Endothelial cell of umbilical vein (primary cell): ENCODE measurements at places on chromosomes 6 and 20. TPM values are rescaled to one million over a fixed set of nuclear protein-coding genes. Genes with fewer than 3 reads are reported as not detected.
A peak's percentile ranks its signal among the peaks of the same experiment; 100 is the strongest.

GRCh38 chr6:125489579-125490285 lies 188.0 kb upstream of the HDDC2 start:
- no peaks in the 10 kb centered on the region for H3K36me3 ChIP-seq
- peak overlapping the region; percentile 42 for H3K27ac ChIP-seq
- no peak overlapping the region for H3K4me3 ChIP-seq
- H3K4me1 ChIP-seq = peaks cover 21% of the 10 kb centered on the region

EFCAB8 gene
- total RNA-seq = 0.31 and 0.60 TPM in 2 replicates

DNA sequence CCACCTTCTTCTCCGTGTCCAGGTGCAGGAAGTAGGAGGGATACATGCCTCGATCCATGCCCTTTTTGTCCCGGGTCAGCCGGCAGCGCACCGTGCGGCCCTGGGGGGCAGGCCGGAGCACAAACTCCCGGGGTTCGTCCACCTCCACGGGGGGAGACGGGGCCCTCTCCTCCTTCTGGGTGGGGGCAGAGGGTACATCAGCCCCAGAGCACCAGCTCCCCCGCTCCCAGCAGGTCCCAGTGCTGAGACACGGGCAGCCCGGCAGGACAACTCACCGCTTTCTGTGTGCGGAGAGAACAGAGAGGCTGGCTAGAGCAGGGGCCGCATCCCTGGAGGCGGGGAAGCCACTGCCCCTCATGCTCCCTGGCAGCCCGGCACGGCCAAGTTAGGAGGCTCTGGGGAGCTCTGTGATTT lies 6.7 kb downstream of the TULP1 start:
- no peaks in the 10 kb centered on the region for H3K4me1 ChIP-seq
- DNase-seq = no peak
- no peaks in the 10 kb centered on the region for H3K36me3 ChIP-seq
- H3K27me3 ChIP-seq = peaks cover 38% of the 10 kb centered on the region
- no peak overlapping the region for H3K27ac ChIP-seq
- H3K4me3 ChIP-seq = no peak overlapping the region

DNA sequence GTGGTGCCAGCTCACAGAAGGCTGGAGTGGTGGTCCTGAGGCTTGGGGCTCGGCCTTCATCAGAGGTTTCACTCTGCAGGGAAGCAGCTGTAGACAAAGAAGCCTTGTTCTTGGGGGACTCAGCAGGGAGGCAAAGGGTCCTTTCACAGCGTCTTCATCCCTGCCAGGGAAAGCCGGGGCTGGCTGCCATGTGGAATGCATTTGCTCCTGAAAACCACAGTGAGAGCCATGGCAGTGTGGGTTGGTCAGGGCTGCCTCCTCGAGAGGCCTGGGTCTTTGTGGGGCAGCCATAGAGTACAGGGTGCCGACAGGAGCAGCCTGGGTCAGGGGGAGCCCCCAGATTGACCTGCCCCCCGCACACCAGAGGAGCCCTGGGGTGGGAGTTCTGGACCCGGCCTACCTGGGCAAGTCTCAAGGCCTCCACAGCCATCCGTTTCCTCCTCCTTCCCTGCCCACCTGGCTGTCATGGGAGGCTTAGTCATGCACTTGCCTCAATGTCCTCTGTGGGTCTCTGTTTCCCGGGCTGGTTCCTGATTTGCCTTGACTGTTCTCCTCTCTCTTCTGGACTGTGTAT lies 144.0 kb downstream of the CDC5L start:
- H3K27ac ChIP-seq = no peak overlapping the region
- no peak for DNase-seq

PSORS1C2 gene
- not detected in 2 replicates for total RNA-seq

- H3K27me3 ChIP-seq = no peaks in the 10 kb centered on the region
- DNase-seq = no peak
- no peaks in the 10 kb centered on the region for H3K4me1 ChIP-seq
- peak overlapping the region; percentile 51 for H3K27ac ChIP-seq
- peak overlapping the region; percentile 54 for H3K4me3 ChIP-seq
- H3K36me3 ChIP-seq = no peaks in the 10 kb centered on the region
Observed at GRCh38 chr20:34557936-34558319, 590 bp upstream of the MAP1LC3A start.
